B cell (primary cell): ENCODE measurements at places on chromosomes 2 and 18. TPM values are rescaled to one million over a fixed set of nuclear protein-coding genes. Genes with fewer than 3 reads are reported as not detected.

GRCh38 chr2:109427661-109428091 lies 186.1 kb downstream of the SEPTIN10 start:
- DNase-seq, result no peak

DNA sequence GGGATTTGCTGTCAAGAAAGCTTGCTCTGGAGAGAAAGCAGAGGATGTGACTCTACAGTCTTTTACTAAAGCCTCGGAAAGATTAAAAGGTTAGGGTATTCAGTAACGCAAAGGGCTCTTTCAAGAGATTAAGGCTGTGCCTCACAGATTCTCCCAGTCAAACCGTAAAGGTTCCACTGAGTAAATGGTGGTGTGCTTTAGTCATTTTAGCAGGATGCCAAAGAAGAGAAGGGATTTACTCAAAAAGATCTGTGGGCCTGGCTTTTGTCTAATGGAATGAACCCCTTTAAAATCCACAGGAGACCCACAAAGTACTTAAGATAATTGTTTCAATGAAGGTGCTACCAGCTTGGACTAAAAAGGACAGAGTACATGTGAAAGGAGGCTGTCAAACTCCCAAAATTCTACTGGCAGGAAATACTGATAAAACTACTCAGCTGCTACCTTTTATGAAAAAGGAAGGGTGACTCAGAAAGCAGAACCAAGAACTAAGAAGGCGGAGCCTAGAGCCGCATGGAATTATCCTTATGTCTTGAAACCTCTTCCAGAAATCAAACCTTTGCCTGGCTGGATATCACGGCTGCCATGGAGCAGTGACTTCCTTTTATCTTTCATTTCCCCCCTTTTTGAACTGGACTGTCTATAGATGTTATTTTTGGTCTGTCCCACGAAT lies 670.2 kb upstream of the ZEB2 start:
- DNase-seq, result no peak

DNA sequence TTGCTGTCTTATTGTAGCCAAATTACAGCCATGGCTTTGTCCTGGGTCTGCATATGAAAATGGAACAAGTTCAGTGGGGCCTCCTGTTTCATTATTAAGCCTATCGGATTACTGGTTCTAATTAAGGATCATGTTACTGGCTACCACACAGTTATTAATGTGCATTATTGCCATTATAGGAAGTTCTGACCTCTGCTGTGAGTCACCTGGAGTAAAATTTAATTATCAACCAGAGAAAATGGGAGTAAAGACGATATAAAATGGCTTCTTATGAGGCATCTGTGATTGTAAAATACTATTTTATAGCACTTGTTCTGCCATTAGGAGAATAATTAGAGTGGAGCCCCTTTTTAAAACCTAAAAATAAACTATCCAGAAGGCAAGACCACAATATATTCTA lies 143.3 kb upstream of the ITGB6 start:
- DNase-seq, result no peak

DNA sequence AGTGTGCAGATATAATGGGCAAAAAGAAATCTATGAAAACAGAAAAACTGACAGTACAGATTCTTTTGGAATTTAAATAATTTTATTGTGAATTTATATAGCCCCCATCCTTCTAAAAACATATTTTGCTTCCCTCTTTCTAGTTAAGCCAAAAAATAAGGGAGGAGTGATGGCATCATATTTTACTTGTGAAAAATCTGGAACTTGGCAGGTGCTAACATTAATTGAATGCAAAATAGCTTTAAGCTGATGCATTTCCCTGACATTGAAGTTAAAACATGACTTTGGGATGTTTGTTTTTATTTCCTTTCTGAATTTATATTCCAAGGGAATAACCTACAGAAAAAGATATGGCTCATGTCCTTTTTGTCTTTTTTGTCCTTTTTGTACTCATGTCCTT lies 82.6 kb upstream of the RBM44 start:
- DNase-seq, result no peak

Gene PROC
- 1.2 TPM in 1 of 2 replicates, not detected in the other for total RNA-seq

DNA sequence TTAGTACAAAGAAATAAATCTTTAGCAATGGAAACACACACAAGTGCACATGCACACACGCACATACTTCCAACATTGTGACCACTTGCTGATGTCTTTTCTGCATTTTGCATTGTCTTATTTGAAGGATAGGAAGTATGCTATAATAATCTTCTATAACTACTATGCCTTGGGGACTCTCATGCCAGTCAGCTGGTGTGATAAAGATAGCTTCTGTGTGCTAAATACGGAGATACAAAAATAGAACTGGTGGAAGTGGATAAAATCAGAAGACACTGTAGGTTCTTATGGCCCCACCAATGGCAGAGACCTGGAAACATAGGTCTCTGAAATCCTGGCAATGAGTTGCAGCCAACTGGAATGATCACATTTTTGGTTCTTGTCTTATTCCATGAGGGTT lies 31.5 kb upstream of the RASGRP3 start:
- no peak for DNase-seq

- DNase-seq, result peak; percentile 81
These were observed 2.1 kb downstream of the RRM2 start for GRCh38 chr2:10124538-10125045.

DNA sequence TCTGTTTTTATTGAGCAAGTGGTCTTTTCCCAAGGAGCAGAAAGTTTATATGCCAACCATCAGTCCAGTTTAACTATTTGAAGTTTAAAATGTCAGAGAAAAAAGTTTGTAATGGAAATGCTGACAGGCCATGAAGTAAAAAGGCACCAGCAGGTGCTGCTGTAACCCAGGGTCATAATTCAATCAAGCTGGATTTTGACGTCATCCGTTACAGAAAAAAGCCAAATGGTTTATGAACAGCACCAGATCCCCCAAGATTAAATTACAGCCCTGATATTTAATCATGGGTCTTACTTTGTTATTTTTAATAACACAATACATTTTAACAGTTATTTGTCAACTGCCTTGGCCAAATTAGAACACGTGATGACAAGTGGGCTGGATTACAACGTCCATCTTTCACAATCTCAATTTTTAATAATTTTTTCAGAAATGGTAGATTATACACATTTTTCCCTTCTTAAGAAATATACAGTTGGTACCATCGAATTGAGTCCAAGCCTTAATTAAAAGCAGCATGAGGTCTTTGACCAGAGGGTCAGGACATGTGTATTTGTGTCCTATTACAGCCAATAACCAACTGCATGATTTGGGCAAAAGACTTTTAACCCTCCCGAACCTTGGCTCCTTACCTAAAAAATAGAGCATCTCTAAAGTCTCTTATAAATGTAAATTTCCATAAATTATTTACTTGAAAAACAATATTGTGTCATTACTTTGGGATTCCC lies 10.0 kb downstream of the TCF4 start:
- peak; percentile 41 for DNase-seq

GRCh38 chr2:126719833-126720351 lies 63.9 kb downstream of the GYPC start:
- no peak for DNase-seq

DNA sequence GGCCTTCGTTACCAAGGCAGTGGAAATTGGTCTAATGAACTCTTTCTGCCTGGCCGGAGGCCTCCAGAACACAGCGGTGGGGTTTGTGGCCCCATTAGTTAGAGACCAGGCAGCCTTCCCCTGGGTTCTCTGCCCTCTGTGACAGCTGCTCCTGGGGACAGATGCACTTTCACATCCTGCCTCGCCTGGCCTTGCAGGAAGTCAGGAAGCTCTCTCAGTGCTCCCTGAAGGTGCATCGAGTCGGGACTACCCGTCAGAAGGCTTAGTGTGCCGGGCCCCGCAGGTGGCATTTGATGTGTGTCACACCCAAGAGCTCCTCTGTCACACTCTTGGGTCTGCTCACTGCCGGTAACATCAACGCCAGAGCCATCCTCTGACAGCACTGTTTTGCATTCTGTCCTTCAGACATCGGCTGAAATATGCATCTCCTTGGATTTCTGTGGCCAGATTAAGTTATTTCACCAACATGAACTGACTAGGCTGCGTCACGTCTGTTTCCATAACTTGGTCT lies 158.3 kb downstream of the LDLRAD4 start:
- no peak for DNase-seq

- peak; percentile 42 for DNase-seq
These were observed 90.1 kb downstream of the MALT1 start for GRCh38 chr18:58761241-58761969.

DNA sequence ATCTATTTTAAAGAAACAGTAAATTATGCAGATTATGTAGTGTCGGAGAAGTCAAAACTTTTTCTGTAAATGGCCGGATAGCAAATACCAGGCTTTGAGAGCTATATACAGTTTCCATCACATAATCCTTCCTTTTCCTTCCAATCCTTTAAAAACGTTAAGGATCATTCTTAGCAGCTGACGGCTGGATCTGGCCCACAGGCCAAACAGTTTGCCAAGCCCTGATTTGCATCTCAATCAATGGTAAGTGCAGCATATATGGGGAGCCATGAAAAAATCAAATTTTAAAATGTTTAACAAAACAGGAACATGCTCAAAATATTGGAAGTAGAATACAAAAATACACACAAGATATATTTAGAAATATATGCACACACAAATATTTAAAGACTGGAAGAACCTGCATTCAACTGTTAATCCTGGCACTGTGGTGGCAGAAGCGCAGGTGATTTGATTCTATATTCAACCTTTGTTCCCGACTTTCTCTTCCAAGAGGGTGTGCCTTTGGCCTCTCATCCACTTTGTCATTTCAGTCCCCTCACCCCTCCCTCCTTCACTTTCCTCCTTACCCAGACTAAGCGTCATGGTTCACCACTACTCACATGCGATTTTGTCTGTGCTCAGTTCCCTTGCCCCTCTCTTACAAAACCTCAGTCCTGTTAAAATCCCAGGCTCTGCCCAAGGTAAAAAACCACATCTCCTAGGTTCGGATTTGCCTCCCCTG lies 27.3 kb downstream of the NDUFA10 start:
- DNase-seq, result no peak

Gene CXCR2
- total RNA-seq, result not detected in 2 replicates

DNA sequence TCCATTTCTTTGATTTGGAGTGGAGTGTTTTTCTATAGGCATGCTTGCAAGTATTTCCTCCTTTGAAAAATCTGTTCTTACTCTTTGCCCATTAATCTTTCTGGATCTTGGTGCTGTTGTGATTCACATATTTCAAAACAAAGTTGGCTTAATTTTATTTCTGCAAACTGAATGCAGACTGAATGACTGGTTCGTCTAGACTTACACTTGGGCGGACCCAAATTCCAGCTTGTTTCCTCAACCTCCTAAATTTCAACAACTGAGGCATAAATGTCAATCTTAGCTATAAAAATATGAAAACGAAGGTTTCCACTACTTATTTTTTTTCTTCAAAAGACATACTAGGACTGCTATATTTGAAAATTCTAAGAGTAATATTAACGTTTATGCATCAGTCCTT lies 59.0 kb downstream of the ANKRD44 start:
- no peak for DNase-seq

- no peak for DNase-seq
These were observed 695.1 kb downstream of the ZEB2 start for GRCh38 chr2:143824791-143825190.

DNA sequence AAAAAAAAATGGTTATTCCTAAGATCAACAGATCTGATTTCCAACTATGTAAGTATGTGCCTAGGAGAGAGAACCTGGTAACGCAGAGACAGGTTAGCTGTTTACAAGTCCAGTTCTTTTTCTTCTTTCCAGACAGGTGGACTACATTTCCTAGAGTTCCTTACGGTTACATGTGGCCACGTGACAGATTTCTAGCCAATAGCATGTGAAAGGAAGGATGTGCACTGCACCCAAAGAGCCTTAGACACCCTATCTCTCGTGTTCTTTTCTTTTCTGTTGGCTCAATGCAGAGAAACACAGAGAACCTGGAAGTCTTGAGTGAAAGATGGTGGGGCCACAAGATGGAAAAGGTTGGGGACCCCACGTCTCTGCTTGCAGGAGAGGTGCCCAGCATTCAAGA lies 375.9 kb downstream of the TNS1 start:
- no peak for DNase-seq
